NCI-H748 treated with DMSO at 0.1 percent for 48 hours (cell line): ENCODE measurements at places on chromosomes 3 and 15.

GRCh38 chr3:110754212-110754916 lies 317.3 kb upstream of the NECTIN3 start:
- no peak for DNase-seq

GRCh38 chr15:79431636-79432344 lies at the start of gene MINAR1:
MINAR1 (plus strand) TSS chr15:79432336; CDS start chr15:79456148, 23,812 bp downstream.
- no peak for DNase-seq

DNA sequence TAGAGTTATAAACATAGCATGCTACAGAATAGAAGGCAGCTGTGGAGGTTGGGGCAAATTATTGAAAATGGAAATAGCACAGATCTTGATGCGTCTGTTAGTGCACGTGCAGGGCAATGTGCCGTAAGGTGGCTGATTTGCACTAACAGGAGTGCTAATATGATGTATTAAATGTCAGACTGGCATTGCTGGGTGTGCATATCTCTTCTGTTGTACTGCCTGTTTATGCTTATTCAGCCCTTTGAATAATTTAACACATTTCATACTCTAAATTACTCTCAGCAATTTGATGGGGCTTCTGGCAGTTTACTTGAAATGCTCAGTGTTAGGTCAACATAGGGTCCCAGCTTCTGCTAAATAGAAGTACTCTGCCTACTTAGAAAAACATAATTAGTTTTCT lies 395.6 kb downstream of the MCTP2 start:
- DNase-seq = no peak

GRCh38 chr3:182276512-182276911 lies 516.8 kb upstream of the ATP11B start:
- no peak for DNase-seq

DNA sequence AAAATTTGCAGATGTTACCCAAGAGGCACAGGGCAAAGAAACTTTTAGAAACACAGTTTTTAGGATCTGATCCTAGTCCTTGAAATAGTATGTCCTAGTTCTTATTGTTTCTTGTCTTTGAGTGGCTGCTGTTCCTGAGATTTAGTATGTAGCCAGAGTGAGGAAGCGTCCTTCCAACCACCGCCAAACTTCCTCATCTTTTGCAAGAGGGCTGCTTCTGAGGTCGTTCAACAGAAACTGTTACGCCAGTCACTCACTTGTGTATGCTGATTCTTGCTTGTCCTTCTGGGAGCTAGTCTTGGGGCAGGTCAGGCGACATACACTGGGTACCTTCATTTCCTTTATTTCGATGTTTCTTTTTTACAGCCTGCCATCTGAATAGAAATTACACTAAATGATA lies 577.3 kb upstream of the ZNF717 start:
- DNase-seq = no peak
